Ammon's horn (tissue), 1 donor: ENCODE measurements at places on chromosomes 5 and 9.
A peak's percentile ranks its signal among the peaks of the same experiment; 100 is the strongest.

- no peak for DNase-seq
Measured at GRCh38 chr9:16469184-16469583, 401.3 kb downstream of the BNC2 start.

DNA sequence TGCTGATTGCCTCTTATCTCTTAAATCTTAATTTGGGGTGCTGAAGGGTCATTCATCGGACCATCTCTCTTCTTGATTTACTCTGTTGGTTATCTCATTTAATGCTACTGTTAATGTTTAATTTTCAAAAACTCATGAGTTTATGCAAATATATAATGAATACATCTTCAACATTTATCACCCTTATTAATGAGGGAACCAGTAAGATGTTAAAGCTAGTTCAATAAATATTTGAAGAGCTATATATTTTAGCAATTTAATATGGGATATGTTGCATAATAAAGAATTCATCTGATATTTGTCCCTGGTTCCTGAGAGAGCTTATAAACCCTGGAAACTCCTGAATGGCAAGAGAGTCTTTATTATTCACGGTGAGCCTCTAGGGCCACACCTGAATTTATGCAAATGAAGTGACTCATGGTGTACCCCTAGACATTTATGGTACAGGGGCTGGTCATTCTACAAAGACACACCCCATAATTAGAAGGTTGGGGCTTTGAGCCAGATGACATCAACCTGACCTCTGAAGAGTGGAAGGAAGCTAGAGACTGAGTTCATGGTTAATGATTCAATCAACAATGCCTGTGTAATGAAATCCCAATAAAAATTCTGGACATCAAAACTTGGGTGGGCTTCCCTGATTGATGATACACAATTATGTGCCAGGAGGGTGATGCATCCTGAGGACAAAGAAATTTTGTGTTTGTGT lies 339.5 kb upstream of the ZNF608 start:
- DNase-seq = no peak

DNA sequence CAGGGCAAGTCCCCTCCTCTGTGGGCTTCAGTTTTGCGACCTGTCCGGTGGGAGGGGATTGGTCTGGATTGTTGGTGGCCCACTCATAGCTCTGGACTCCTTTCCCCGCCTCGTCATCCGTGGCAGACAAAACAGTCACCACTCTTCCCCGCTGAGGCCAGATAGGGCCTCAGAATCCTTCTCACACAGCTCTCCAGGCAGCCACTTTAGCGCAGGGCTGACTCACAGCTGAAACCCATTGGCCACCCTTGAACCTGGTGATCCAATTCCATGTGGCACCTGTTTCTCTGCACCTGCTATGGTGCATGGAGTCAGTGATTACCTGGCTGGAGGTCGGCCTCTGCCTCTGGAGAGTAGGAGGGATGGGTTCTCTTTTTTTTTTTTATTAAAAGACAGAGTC lies 15.8 kb upstream of the CACFD1 start:
- no peak for DNase-seq

GRCh38 chr5:111254613-111255012 lies 30.4 kb downstream of the CAMK4 start:
- DNase-seq = no peak

GRCh38 chr5:72622170-72622760 lies 115.1 kb upstream of the ZNF366 start:
- DNase-seq = no peak

GRCh38 chr5:171707442-171707792 lies 78.2 kb upstream of the SMIM23 start:
- DNase-seq = no peak

- DNase-seq = no peak
Measured at GRCh38 chr9:128918921-128919320, 1.9 kb upstream of the PHYHD1 start.

- DNase-seq = peak; percentile 25
Measured at GRCh38 chr5:122129306-122129705, at the start of gene ZNF474. Gene ZNF474 (plus strand): TSS chr5:122129546. CDS start chr5:122151991, 22,445 bp downstream.

- DNase-seq = no peak
Measured at GRCh38 chr5:175027390-175027789, 303.0 kb downstream of the MSX2 start.

DNA sequence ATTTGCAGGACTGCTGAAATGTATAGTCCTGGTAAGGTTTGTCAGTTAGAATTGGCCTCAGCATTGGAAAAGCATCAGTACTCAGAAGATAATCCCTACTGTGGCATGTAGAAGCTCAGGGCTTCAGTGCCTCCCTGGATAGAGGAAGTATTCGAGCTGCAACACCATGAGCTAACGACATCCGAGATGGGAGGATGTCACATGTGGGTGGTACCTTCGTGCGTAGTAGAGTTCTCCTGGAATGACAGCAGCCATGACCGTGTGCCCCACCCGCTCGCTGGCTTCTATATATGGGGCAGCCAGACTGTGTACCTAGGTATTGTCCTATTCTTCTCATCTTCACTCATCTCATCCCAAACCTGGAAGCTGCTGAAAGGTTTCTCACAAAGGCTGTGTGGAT lies 345.8 kb upstream of the KLF9 start:
- DNase-seq = no peak

DNA sequence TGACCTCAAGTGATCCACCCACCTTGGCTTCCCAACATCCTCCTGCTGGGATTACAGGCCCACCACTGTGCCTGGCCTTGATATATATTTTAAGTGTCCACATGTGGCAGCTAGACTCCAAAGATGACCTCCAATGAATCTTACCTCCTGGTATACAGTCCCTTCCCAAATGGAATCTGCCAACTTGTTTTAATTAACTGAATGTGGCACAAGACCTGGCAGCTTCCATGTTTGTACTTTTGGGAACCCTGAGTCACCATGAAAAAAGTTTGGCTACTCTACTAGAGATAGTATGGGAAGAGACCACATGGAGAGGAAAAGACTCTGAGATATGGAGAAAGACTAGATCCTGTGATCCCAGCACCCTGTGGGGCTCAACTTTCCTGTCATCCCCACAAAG lies 42.5 kb downstream of the CCL28 start:
- no peak for DNase-seq

DNA sequence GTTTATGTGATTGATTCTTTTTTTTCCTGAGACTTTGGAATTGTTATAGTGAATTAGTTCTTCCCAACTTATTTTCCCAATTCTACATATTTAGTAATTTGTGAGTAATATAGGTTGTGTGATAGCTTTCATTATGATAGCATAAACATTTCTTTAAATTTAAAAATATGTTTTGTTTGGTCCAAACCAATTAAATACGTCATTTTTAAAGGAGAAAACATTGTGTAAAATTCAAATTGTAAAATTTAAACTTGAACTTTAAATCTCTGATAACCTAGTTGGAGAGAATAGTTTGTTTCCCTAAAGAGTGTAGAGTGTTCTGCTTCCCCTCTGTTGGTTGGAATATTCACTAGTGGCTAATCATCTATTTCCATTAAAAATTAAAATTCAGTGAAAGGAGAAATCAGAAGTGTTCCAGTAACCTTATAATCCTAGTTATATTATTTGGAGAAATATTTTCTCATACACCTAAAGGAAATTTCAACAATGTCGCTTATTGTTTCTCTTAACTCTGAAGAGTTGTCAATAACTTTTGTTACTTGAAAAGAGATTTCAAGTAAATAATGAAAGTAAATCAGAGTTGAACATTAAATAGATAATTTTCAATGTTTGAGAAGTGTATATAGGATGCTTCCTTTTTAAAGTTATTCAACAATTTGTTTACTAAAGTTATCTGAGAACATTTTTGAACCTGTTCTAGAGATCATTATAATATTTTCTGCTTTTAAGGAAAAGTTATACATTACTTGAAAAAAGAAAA lies 2.9 kb downstream of the NIPBL start:
- DNase-seq = no peak

DNA sequence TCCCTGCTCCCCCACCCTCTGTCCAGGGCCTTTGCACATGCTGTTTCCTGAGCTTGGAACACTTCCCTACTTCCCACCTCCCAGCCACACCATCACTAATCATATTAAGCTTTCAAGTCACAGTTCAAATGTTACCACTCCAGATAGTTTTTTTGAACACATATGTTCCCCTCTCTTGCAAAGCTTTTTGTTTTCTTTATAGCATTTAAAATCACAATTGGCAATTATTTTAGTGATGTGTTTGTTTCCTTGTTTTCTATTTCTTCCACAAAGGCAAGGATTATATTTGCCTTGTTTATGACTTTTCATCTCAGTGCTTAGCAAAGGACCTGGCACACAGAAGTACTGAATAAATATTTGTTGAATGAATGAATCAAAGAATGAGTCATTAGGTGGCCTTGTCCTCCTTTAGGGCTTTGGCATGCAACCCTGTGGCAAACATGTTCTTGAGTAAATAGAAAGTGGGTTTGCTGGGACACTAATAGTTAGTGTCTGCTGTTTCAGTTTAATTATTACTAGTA lies 386.8 kb downstream of the FGF10 start:
- DNase-seq = no peak

GRCh38 chr9:110330484-110331105 lies 7.1 kb downstream of the TXNDC8 start:
- DNase-seq = no peak

DNA sequence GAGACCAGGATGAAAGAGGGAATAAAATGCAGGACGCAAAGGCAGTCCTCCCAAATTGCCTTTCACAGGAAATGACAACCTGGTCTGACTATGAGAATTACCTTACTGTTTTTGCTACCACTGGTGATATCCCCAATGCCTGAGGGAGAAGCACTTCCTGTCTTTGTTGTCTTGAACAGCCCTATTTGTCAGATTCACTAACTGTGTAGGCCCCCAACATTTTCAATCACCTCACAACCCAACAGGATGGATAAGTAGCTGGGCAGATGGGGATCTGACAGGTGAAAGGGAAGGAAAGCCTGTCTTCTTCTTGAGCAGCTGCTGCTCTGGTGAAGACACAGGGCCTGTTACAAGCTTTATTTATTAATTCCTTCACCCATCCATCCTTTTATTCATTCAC lies 9.7 kb downstream of the ESM1 start:
- DNase-seq = no peak

- DNase-seq = no peak
Measured at GRCh38 chr5:133034064-133034463, 7.7 kb upstream of the ZCCHC10 start.

- DNase-seq = peak; percentile 15
Measured at GRCh38 chr5:116830079-116830478, 255.5 kb upstream of the SEMA6A start.

- no peak for DNase-seq
Measured at GRCh38 chr9:128304971-128305288, 17.3 kb downstream of the TRUB2 start.

DNA sequence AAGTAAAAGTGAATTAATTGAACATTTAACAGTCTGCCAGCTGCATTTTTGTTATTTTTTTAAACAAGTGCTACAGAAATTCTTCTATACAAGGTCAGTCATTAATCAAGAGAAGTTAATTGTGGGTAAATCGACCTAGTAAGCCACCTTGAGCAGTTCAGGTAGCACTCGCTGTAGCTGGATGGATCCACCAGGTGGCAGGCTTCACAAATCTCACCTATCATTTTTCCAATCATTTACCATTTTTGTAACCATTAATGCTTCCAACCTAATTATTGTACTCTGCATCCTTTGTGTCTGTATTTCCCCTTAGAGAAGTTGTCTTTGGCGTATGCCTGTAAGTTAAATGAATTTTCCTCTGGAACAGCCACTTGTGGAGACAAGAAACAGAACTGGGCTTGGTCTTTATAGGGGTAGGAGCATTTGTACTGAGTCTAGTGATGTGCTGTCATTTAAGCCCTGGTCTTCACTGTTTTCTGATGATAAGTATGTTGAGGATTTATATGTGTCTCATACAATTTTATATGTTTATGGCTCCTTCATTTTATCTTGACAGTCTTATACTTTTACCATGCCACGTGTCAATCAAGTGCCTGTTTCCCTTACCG lies 39.5 kb downstream of the CD180 start:
- DNase-seq = peak; percentile 48

GRCh38 chr9:14661421-14662059 lies 31.7 kb downstream of the ZDHHC21 start:
- DNase-seq = no peak

DNA sequence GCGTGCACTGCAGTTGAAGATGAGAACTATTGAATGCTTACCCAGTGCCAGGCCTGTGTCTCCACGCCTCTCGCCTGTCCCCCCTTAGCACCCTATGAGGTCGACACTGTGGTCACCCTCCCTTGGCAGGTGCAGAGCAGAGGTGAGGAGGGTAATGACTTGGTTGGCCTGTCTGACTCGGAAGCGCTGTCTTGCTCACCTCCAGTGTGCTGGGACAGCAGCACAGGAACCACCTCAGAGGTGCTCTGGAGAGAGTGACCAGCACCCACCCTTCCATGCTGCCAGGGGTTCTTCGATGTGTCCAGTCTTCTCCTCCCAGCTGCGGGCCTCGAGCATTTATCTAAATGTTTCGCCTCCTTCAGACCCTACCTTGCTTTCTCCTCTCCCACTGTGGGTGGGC lies 178.3 kb upstream of the IRX2 start:
- DNase-seq = no peak

- no peak for DNase-seq
Measured at GRCh38 chr5:172527559-172527958, 73.2 kb upstream of the SH3PXD2B start.

DNA sequence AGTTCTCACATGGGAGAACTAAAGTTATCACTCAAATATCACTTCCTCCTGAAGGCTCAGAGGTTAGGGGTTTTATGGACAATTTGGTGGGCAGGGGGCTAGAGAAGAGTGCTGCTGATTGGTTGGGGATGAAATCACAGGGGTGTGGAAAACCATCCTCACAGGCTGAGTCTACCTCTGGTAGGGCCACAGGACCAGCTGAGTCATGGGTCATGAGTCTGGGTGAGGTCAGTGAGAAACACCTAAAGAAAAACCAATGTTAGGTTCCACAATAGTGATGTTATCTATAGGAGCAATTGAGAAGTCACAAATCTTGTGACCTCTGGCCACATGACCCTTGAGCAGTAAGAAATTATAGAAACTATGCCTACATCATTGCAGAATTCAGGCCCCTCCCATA lies 203.3 kb upstream of the TARS1 start:
- no peak for DNase-seq
